ENCODE measurements at places on chromosomes 16 and 17.

DNA sequence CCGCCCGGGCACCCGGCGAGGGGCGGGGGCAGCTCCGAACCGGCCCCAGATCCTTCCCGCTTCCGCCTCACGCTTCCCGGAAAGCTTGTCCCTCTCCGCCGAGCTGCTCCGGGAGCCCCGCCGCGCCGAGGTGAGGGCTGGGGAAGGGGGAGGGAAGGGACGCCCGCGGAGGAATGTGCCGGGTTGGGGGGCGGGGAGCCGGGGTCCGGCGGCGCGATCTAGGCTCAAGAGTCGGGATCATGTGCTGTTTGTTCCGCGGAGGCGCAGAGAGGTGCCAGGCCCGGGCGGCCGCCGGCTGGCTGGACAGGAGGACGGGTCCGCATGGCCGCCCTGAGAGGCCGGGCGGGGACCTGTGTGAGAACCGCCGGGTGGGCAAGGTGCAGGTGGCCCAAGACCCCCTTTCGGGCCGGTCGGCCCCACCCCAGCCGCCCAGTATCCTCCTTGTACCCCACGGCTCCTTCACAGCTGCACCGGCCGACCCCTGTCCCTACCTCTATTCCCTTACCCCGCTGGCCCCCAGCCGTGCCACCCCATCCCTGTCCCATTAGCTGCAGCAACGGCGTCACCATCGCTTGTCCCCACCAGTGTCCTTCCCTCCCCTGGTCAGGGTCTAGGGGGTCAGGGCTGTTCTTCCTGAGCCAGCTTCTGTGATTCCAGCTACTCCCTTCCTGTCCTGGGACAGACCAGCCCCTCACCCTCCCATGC, 429 bp downstream of the KIF1C start:
- DNase-seq: no peak

DNA sequence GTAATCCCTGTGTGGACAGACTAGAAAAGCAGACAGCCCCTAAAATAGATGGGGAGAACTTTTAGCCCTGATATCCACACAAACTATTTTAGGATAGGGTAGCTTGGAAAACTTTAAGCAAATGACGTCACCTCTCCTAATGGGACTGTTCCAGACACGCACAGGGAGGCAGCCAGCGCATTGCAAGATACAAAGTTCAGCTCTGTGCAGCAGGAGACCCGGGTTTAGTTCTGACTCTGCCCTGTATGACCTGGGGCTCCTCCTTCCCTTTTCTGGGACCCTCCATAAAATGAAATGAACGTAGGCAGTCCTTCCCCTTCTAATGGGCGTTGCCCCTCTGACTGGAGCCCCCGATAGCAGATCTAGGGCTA, 6.3 kb downstream of the ZNF689 start:
- no peak for DNase-seq

DNA sequence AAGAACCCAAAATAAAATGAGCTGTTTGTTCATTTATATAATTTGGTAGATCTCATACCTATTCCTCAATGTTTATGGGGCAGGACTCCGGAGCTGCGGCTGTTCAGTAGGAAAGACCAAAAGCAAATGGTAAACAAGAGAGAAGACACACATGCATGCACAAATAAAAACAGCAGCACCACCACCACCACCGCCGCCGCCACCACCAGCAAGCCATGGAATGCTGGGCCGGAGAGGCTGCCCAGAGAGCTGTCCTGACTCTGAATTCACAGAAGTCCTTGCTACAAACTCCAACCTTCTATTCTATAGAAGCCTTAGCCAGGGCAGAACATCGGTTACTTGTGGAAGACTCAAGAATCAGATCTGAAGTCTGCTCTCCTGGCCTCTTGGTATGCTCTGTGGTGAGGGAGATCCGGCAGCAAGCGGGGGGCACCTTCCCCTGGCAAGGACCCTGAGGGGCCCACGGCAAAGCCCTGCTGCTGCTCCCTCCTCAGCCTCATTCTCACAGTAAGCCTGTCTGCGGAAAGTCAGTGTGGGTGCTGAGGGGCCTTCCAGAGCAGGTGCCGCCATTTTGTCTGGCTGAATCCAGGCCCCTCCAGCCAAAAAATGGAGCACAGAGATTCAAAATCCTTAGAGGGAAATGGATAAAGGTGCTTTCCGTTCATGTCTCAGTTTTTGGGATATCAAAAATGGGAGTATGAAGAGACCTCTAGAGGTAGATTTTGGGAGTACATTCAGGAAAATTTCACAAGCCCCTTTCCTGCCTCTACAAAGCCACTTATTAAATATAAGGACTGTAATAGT, 6.4 kb upstream of the FOXJ1 start:
- DNase-seq: no peak

DNA sequence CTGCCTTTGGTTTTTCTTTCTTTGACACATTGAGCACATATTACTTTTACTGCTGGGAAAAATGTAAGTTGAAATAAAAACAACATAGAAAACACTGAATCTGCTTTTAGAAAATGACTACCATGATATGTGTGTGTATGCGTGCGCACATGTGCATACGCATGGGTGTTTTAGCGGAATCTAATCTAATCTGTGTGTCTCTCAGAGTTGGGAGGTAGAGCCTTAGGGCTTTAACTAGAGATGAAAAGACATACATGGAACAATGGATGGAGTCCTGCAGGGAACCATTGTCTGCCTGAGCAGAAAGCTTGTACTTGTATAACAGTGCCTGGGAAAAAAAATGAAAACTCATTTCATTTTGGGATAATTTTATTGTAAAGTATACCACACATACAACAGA, 12.4 kb downstream of the SLFN5 start:
- DNase-seq: no peak

DNA sequence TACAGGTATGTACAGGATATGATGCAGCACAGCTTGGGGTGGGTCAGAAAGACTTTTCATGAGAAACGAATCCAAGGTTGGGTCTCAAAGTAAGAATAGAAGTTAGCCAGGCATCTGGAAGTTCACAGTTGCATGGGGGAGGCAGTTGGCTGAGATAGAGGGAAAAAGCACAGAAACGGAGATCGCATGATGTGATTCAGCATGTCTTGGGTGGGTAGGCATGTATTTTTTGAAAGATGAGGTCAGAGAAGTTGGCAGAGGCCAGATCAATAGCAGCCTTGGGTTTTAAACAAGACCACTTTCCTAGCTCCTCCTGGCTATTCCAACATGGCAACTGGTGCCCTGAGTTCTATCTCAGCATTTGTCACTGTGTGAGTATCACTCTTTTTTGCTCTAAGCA, 67.2 kb downstream of the PCTP start:
- DNase-seq: no peak

GRCh38 chr17:52696362-52696761, 537.8 kb upstream of the CA10 start:
- no peak for DNase-seq

GRCh38 chr17:72967977-72968585, 124.4 kb downstream of the SLC39A11 start:
- DNase-seq: no peak

- no peak for DNase-seq
Measured at GRCh38 chr16:27303256-27304100, 10.3 kb upstream of the IL4R start.

DNA sequence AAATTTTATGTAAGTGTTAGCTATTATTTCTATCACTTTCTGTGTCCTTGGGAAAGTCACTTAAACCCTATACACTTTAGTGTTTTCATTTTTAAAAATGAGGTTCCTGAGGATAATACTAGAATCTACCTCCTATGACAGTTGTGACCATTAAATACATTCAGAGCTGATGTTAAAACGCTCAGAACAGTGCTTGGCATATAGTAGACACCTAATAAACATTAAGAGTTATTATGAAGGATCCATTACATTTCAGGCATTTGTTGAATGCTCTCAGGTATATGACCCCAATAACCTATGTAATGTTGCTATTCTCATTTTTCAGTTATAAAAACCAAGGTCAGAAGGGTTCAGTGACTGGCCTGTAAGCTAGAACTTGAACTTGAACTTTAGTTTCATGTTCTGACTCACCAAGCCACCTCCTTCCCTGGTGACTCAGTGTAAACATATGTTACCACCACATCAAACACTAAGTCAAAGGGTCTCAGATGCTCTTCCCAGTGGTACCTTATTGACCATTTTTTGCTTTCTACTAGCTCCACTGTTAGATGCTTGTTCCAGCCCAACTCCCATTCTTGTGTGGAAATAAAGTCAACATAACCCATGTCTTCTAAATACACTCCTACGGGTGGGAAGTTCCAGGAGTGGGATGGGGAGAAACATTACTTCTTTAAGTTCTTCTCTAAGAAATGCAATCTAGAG, 47.6 kb downstream of the HSD17B2 start:
- DNase-seq: no peak

DNA sequence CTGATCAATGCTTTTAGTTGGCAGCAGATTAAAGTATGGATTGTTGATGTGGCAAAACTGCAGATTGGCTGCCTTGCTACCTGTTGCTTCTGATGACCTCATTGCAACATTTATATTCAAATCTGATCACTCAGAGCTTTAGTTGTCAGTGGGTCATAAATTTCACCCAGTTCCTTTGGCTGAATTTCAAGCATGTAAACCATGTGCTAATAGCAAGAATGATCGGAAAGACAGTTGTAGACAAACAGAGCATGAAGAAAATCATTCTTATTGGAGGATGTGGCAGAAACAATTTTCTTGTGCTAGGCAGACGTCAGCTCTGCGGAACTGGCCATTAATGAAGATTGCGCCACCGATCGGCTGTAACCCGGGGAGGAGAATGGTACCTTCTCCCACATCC, 346.6 kb upstream of the EEF2KMT start:
- DNase-seq: no peak
